ENCODE measurements at places on chromosomes 2 and 18.

GRCh38 chr2:3151153-3151918 lies 226.3 kb downstream of the EIPR1 start:
- no peak for DNase-seq

- no peak for DNase-seq
These were observed 346.3 kb downstream of the LRATD1 start for GRCh38 chr2:14978845-14979244.

GRCh38 chr2:163086940-163087339 lies 248.4 kb upstream of the KCNH7 start:
- no peak for DNase-seq

- no peak for DNase-seq
These were observed 350.6 kb downstream of the RND3 start for GRCh38 chr2:150136893-150137292.

DNA sequence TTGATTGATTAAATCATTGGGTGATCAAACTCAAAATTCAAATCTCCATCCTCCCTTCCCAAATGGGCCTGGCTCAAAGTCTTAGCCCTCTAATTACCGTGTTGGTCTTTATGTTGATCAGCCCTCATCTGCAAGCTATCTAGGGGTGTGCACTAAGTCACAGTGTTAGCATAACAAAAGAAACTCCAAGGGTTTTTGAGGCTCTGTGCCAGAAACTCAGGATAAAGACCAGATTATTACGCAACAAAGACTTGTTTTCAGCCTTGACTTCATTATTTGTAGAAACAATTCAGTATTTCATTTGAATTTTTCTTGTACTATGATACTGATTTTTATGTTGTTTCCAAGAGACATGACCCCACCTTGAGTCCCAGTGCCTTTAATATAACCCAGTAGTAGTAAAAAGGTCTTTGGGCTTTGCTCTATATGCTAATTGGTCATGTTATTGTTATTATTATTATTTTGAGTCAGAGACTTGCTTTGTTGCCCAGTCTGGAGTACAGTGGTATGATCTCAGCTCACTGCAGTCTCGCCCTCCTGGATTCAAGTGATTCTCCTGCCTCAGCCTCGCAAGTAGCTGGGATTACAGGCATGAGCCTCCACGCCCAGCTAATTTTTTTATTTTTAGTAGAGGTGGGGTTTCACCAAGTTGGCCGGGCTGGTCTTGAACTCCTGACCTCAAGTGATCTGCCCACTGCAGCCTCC lies 13.9 kb downstream of the PSMD14 start:
- no peak for DNase-seq

GRCh38 chr18:79558933-79559416 lies 120.6 kb upstream of the CTDP1 start:
- DNase-seq = no peak

- DNase-seq = no peak
These were observed 213.1 kb upstream of the GULP1 start for GRCh38 chr2:188078534-188078933.

- DNase-seq = no peak
These were observed 69.7 kb downstream of the ZNF521 start for GRCh38 chr18:25282282-25282681.

- DNase-seq = no peak
These were observed 92.7 kb upstream of the PXDN start for GRCh38 chr2:1837022-1837421.

- no peak for DNase-seq
These were observed 235.4 kb upstream of the FANCL start for GRCh38 chr2:58476556-58476955.

DNA sequence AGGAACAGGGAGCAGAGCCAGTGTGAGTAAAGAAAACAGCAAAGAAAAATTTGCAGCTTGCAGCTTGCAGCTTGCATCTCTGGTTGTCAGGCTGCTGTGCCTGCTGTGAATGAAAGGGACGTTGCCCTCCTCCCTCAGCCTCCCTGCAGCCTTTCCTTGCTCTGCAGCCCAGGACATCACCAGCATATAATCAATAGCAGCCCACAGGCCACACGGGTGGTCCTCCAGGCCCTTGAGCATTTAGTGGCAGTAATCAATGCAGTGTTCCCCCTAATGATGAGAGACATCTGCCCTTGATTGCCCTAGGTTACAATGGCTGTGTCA lies 122.2 kb upstream of the TACR1 start:
- DNase-seq = no peak

GRCh38 chr2:880201-880970 lies 70.3 kb upstream of the SNTG2 start:
- DNase-seq = no peak

DNA sequence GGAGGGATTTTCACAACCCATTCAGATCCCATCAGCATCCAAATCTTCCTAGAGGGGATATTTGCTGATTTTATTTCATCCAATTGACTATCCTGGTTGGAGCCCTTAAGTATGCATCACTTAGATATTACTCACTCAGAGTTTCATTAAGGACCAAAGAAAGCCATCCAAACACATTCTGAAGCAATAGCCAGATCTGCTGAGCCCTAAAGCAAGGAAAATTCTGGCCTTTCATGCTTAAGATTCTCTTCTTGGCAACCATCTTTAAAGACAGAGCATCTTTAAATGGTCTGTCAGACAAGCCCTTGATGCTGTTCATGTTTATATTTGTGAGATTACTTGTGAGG lies 40.9 kb upstream of the C1D start:
- DNase-seq = no peak

- no peak for DNase-seq
These were observed 65.3 kb downstream of the PMS1 start for GRCh38 chr2:189849550-189849949.

DNA sequence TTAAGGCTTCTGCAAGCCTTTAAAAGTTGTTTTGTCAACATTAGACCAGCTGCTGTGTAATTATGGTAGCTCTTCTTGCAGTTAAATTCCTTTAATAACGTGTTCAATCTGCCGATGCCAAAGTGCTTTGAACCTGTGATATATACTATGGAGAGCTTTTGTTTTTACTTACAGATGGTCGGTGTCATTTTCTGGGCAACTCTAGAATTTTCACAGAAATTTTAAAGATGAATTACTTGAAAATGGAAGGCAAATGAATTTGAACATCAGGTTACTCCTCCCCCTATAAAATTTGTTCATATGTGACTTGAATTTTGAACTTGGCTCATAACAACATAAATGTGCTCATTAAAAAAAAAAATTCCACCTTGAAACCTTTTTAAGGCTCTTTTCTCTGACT lies 23.0 kb downstream of the LYPD6 start:
- no peak for DNase-seq

GRCh38 chr2:16614314-16614860 lies 51.2 kb downstream of the CYRIA start:
- no peak for DNase-seq

DNA sequence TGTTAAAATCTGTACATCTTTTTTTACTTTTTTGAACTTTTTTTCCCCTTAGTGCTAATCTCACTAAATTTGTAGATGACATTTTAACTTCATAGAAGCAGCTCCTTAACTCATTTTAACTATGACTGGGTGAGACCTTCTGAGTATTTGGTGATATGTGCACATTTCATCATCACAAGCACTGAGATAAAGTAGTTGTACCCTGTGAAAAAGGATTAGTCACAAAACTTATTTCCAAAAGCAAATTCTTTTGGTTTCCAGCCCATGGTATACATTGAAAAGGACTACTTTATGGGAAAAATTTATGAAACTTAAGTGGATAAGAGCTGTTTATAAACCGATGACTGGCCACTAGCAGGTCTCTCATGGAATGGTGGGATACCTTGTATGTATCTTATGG lies 581.5 kb downstream of the PLCL1 start:
- DNase-seq = no peak

DNA sequence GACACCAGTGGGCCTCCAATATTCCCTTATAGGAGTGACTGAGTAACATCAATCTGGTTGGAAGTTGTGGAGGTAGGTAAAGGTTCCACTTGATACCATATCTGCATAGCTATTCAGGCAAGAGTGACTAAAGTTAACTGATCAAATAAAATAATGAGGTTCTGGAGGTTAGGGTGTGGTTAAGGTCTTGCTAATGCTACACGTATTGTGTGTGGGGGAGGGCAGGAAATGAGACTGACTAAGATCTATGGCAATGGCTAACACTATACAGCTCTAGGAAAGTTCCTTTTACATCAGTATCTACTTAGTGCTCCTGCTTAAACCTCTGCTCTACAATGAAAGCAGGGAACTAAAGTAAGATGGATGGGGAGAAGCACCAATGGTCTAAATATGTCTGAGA lies 149.1 kb upstream of the MGAT5 start:
- peak; percentile 36 for DNase-seq

DNA sequence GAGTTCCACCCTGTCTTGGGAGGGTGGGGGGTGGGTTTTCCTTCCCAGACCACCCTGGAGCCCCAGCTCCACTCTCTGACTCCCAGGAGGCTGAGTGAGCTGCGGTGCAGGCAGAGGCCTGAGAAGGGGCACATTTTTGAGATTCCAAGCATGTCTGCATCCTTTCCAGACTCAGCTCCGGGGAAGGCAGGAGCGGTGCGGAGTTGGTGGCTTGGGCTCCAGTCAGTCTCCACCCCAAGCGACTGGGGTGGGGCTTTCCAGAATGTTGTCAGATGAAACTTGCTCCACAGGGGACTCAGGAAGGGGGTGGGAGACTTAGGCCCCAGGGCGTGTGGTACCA lies 44.2 kb upstream of the HS6ST1 start:
- DNase-seq = no peak

- no peak for DNase-seq
These were observed 4.5 kb downstream of the TIMM21 start for GRCh38 chr18:74152857-74153256.

GRCh38 chr2:69007603-69008002 lies 5.4 kb upstream of the ANTXR1 start:
- DNase-seq = no peak

DNA sequence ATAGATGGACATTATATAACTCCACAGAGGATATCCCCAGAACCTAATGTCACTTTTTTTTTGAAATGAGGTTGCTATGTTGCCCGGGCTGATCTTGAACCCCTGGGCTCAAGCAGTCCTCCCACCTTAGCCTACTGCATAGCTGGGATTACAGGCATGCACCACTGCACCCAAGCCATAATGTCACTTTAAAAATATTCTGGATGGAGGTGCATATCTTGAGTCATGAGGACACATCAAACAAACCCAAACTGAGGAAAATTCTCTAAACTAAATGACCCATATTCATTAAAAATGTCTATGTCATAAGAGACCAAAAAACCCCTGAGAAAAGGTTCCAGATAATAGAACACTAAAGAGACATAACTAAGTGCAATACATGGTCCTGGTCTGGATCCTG lies 36.3 kb downstream of the OSGEPL1 start:
- no peak for DNase-seq

- DNase-seq = no peak
These were observed 427.3 kb upstream of the ST6GAL2 start for GRCh38 chr2:107313316-107313715.

DNA sequence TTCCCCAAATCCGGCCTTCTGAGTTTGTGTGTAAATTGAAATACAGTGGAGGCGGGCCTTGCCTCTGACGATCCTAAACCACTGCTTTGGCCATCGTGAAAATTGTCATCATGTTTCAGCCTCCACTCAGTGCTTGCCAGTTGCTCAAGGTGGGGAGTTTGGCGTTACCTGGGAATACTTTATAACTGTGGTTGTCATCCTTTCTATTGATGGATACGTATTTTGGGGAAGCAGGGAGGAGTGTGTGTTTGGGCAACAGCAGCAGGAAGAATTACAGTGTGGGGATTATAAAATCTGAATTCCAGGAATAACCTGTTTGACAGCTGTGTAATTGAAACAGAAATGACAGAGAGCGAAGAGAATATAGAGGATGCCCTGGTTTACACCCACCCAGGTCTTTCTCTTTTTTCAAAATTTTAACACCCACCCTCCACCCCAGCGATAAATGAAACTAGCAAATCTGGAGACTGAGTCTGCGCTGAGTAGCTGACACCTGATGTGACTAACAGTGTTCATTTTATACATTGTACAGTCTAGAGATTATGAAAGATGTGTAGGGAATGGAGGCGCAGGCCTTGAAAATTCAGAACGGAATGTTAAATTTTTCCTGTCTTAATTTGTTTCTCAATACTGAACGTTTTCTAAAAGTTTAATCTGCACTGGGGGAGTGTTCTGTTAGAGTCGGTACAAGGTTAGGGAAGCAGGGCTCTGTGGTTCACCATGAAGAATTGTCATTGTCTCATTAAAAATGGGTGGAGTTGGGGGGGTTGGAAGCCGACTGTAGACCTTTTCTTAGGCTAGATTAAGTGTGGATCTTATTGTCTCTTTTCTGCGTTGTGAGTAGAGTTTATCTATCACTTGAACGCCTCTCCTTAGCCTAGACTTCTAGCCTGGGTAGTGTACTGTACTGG lies 1.6 kb downstream of the MAP4K4 start:
- DNase-seq = peak; percentile 52

GRCh38 chr2:9430316-9431293 lies 7.2 kb downstream of the CPSF3 start:
- DNase-seq = no peak

DNA sequence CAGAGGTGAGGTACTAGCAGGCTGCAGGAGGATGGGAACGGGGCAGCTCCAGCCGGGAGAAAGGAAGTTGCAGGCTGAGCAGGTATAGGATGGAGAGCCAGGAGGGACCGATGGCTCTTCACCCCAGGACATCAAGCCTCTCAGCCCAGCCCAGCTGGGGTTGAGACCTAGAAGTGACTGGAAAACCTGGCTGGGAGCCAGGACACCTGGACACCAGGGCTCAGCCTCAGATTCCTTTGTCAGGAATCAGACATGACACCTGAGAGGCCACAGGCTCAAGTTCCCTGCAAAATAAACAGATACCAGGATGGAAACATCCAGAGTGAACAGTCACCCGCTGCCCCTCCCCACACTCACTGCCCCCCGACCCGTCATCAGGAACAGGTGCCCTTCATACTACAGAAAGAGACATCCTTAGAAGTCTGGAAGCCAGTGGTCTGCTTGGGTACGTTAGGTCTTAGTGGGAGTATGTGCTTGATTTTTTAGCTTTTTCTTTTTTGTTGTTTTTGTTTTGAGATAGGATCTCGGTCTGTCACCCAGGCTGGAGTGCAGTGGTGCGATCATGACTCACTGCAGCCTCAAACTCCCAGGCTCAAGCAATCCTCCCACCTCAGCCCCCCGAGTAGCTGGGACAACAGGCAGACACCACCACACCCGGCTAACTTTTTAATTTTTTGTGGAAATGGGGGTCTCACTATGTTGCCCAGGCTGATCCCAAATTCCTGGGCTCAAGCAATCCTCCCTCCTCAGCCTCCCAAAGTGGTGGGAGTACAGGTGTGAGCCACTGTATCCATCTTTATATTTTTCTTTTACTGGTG lies 95.7 kb upstream of the STPG4 start:
- DNase-seq = no peak

DNA sequence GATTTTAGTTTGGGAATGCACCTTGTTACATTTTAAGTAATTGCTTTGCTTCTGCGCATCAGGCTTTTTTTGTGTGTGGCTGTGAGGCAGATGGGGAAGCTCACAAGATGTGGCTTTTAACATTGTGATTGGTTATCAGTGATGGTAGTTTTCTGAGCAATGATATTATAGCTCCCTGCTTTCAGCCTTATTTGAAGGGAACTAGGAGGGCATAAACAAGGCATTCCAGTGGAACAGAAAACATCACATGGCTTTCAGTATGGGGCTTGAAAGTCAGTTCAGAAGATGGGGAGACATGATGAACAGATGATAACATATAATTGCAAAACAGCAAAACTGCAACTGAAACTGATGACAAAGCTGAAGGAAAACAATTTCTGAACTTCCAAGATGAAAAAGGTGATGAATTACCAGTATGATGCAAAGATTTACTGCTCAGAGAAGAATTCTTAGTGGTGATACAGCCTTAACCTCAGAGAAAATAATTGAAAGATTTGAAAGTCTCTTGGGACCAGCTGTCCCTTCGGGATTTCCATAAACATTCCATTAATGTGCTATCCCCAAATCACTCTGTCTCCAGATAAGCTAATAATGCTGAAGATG lies 439.7 kb downstream of the RND3 start:
- DNase-seq = no peak

- DNase-seq = no peak
These were observed 131.7 kb upstream of the CDH20 start for GRCh38 chr18:61201511-61201910.

All from activated naive CD4-positive, alpha-beta T cell treated with Interleukin-2 at 50 U/mL for 16 hours (primary cell).